Large intestine (tissue), 12 donors: ENCODE measurements at places on chromosomes 3 and 15. TPM values are rescaled to one million over a fixed set of nuclear protein-coding genes. Genes with fewer than 3 reads are reported as not detected.

NTRK3 gene
- 3.1 TPM for polyA plus RNA-seq

ARNT2 gene
- polyA plus RNA-seq, result 8.0 TPM

IL16 gene
- polyA plus RNA-seq, result 8.1 TPM

BFSP2 gene
- not detected for polyA plus RNA-seq

PPP1R14D gene
- 14.0 TPM for polyA plus RNA-seq

GRK7 gene
- polyA plus RNA-seq, result not detected

CPN2 gene
- 0.09 TPM for polyA plus RNA-seq

PCLAF gene
- polyA plus RNA-seq, result 33.3 TPM

GABRR3 gene
- polyA plus RNA-seq, result not detected

SLC9A9 gene
- 6.3 TPM for polyA plus RNA-seq

C3orf52 gene
- polyA plus RNA-seq, result 14.1 TPM

JMJD7 gene
- 10.2 TPM for polyA plus RNA-seq

TLR9 gene
- 0.37 TPM for polyA plus RNA-seq

MNS1 gene
- polyA plus RNA-seq, result 5.0 TPM

TEX55 gene
- polyA plus RNA-seq, result not detected

ANKRD63 gene
- polyA plus RNA-seq, result 0.16 TPM

ACP3 gene
- 0.64 TPM for polyA plus RNA-seq

FRMD5 gene
- polyA plus RNA-seq, result 1.7 TPM

SQOR gene
- polyA plus RNA-seq, result 51.2 TPM
